ENCODE measurements at places on chromosomes 1 and 21.

GRCh38 chr1:212040629-212041412, 5.3 kb downstream of the DTL start:
- no peak for DNase-seq

GRCh38 chr1:43140010-43140409, 32.1 kb downstream of the EBNA1BP2 start:
- no peak for DNase-seq

DNA sequence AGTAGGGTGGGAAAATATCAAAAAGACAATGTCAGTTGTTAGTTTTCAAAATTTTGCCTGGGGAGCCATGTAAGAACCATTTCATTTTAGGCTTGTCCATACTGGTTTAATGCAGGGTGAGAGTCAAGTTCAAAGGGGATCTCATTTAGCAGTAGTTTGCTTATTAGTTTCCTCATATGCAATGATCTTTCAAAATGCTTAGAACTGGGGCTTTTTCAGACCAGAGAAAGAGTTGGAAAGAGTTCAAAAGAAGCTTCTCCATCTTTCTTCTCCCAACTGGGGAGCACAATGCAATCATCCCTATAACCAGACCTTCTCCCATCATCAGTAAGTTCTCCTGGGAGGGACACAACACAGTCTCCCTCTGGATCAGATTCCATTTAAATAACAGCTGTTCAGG, 16.5 kb upstream of the SLC30A1 start:
- DNase-seq, result no peak

GRCh38 chr1:25743164-25744139, 56.5 kb upstream of the SELENON start:
- DNase-seq, result no peak

- DNase-seq, result no peak
These were observed 62.0 kb downstream of the PCNX2 start for GRCh38 chr1:233233508-233234040.

DNA sequence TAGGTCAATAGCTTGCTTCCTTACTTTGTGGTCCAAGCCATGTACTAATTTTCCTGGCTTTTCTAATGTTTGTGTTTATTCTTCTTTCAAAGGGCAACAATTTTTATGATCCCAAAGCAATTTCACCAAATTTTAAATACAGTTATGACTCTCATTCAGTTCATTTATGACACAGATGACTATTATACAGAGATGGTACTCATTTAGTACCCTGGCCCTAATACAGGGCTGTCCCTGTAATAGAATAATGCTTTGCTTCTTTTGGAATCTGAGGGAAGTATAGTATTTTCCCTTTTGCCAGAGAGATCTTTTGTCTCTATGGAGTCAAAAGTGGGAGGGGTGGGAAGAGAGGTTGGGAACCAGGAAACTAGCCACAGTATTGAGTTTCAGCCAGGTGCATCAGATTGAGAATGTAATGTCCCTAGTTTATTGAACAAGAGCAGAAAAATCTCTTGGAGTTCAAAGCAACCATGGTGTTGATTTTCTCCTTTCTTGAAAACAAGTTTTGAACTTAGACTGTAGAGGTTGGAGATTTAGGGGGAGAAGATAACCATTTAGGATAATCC, 20.4 kb downstream of the DENND2D start:
- no peak for DNase-seq

GRCh38 chr1:214364786-214365295, 83.9 kb downstream of the SMYD2 start:
- DNase-seq, result no peak

- DNase-seq, result peak; percentile 37
These were observed 31.0 kb downstream of the TNNT2 start for GRCh38 chr1:201346337-201346939.

- no peak for DNase-seq
These were observed 9.2 kb upstream of the C1orf141 start for GRCh38 chr1:67143966-67144365.

DNA sequence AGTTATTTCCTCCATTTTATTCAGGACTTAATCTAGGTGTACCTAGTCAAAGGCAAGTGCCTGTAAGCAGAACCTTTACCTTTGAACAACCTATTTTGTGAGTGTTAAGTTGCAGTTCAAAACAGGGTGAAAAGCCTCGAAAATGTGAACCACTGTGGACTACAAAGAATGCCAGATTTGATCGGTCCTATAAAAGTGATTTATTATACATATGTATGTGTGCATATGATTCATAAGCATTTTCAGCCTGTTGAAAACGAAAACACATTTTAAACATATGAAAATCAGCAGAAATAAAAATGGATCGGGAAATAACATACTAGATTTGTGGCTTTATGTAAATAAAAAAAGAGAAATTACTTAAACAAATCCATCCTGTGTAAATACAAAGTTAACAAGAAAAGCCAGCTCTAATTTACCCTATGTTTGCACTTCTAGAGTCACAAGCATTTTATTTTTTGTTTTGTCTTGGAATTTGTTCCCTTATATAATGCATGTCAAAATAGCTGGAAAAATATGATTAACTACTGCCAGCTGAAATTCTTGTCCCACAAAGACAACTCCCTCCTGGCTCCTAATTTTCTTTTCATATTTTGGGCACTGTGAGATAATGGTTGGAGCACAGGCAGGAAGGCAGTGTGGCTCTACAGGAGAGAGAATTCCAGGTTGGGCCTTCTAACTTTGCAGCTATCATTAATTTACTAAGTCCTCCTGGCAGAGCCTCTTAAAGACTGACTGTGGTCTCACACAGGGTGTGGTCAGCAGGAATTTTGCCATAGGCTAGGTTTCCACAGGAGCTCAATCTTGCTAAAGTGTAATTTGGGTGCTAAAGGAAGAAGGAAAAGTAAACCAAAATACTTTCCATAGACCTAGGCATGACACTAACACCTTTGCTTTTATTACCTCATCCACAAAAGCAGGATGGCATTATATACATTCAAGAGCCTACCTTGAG, 70.2 kb upstream of the CDC42BPA start:
- no peak for DNase-seq

DNA sequence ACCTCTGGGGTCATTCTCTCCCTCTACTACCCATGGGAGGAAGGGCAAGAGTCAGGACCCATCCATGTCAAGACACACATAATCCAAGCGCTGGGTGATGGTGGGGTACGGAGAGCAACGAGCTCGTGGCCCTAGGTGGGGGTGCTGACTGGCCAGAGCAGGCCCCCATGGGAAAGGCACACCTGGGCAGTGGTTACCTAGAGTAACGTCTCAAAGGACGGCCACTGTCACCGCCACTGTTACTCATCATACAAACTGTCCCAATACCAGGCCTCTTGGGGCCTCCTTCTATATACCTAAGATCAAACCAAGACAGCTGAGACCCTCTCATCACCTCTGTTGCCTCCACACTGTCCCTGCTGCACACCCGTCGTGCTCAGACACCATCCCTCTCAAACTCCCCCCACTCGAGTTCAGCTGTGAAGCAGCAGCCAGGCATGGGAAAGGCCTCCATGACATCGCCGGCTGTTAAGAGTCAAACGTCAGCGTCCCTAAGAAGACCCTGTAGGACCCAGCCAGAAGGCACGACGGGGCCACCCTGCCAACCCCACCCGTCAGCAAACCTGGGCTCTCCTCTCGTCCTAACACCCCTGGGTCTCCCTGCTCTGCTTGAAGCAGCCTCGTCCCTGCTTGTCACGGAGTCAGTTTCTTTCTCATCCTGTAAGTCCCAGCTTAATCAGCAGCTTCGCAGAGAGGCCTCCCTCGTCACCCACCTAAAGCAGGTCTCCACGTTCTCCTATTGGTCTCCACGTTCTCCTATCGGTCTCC, 15.3 kb downstream of the NPHP4 start:
- DNase-seq, result no peak

- DNase-seq, result no peak
These were observed 24.2 kb upstream of the CD34 start for GRCh38 chr1:207935166-207935583.

- DNase-seq, result no peak
These were observed 155.6 kb upstream of the NBPF11 start for GRCh38 chr1:148307583-148308185.

GRCh38 chr1:165376041-165376810, 19.7 kb upstream of the LMX1A start:
- no peak for DNase-seq

DNA sequence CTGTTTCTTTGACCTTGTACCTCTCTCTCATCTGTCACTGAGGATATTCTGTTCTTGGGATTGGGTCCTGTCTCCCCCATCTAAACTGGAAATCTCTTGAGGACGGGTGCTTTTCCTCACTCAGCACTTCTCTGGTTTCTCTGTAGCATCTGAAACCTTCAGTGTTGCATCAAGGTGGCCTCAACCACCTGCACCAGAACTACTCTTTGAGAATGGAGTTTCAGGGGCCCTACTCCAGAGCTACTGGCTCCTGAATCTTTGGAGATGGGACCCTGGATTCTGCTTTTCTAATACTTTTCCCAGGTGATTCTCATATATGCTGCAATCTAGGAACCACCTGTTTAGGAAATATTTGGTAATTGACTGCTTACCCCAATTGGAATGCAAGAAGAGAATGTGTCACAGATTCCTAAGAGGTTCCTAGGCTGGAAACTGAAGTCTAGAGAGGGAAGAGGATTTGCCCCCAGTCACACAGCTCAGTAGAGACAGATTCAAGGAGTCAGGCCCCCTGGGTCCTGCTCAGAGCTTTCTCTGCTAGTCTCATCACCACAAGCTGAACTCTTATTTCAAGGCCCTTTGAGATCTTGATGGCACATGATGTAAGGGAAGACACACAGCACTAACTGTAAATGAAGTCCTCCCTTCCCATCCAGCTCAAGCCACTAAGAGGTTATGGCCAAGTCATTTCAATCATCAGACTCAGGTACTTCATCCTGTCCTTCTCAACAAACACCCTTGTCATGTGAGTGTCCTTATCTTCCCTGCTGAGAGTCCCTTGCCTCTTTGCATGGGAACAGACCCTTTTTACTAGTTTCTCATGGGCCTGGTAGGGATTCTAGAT, 48.7 kb downstream of the EIF2D start:
- DNase-seq, result no peak

DNA sequence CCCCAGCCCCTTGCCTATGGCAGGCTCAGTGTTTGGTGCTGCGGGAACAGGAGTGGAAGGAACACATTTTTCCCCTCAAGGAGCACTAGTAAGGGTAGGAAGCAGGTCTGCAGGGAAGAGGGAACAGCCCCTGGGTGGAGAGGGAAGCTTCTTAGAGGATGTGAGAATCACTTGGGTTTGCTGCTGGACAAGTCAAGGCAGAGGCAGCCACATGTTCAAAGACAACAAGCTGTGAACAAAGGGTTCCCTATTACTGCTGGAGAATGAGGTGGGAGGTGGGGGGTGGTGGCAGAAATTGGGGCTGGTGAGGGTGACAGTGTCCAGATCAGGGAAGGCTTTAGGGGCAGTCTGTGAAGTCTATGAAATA, 24.8 kb upstream of the CITED4 start:
- DNase-seq, result no peak

DNA sequence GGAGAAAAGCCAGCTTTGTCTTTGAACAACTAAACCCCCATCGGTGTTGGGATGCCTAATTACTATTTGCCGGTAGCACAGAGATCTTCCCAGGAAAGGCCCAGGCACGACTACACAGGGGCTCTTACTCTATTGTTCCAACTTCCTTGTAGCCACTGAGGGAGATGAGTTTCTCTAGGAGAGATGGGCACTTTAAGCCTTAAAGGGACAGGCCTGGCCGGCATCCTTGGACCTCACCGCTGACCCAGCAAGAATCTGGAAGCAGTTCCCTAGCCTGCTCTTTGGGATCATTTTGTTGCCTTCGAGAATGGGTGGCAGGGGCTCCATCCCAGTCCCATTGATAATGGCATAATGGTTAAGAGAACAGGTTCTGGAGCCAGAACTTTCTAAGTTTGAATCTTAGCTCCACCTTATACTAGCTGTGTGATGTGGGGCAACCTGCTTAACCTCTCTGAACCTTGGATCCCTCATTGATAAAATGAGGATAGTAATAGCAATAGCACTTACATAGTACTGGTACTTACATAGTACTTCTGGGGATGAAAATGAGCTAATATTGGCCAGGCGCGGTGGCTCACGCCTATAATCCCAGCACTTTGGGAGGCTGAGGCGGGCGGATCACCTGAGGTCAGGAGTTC, 239.1 kb upstream of the TMEM51 start:
- no peak for DNase-seq

DNA sequence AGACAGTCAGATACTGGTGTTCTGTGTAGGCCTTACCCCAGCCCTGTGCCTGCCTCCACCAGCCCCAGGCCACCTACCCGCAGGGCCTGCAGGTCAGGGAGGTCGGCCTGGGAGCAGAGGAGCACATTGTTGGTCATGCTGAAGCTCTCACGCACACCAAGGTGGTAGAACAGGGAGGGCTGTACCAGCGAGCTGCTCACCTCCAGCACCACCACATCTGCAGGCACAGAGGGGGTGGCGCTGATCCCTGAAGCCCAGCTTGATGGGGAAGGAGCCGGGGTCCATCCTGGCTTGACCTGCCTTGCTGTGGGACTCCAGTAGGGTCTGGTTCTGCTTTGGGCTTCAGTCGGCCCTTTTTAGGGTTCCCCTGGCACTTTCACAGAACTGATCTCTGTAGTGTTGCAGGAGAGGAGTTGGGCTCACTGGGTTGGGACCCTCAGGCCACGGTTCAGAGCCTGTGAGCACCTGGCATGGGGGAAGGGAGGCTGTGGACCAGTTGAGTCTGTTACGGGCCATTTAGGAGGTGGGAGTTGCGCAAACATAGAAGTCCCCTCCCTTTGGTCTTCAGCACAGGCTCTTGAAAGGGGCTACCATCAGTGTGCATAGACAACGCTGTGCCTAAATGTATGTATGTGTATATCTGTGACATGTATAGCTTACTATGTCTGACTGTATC, 1.9 kb downstream of the MAP3K6 start:
- DNase-seq, result no peak

GRCh38 chr1:74522148-74522547, 9.7 kb upstream of the LRRC53 start:
- no peak for DNase-seq

DNA sequence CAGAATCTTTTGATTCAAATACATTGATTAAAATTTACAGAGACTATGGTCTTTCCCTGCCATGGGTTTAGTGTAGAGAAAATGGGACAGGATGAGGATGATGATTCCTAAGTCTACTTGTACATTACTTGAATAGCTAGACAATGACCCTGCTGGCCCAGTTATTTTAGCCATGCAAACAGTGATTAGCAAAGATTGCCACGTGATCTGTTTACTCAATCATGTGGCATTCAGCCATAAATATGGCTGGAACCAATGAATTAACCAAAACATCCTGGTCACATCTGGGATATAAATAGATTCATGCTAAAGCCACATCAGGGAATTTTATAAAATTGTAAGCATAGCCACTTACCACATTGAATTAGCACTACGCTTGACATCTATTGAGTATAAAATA, 167.3 kb downstream of the PBX1 start:
- DNase-seq, result no peak

GRCh38 chr1:8742022-8742924, 75.2 kb downstream of the RERE start:
- no peak for DNase-seq

DNA sequence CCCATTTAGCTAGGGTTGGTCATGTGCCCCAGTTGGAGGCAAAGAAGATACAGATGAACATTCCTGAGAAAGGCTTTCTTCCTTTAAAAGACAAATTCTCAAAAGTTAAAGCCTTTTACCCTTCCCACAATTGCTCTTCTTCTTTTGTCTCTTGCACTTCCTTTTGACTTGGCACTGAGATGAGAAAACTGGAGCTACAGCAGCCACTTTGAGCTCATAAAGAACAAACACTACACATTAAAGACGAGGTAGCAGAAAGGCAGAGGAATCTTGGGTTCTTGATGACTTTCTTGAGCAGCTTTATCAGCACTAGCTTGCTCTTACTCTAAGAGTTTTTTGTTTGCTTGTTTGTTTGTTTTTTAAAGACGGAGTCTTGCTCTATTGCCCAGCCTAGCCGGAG, 92.2 kb downstream of the DAB1 start:
- DNase-seq, result no peak

Data from hematopoietic multipotent progenitor cell treated with erythropoietin and hydrocortisone succinate and interleukin-3 and kit ligand, for 15 days (in vitro differentiated cells).